ENCODE measurements at places on chromosomes 5 and 9. TPM values are rescaled to one million over a fixed set of nuclear protein-coding genes. Genes with fewer than 3 reads are reported as not detected.

CATSPER3 gene
- total RNA-seq, result 0.67 TPM

FCN1 gene
- not detected for total RNA-seq

DCANP1 gene
- not detected for total RNA-seq

PPIC gene
- 17.8 TPM for total RNA-seq

C9orf50 gene
- total RNA-seq, result not detected

ADAMTSL1 gene
- not detected for total RNA-seq

TTC16 gene
- not detected for total RNA-seq

BAAT gene
- total RNA-seq, result 0.43 TPM

ENHO gene
- total RNA-seq, result 1.9 TPM

ACOT12 gene
- not detected for total RNA-seq

SPOCK1 gene
- total RNA-seq, result 21.8 TPM

KIAA1191 gene
- total RNA-seq, result 68.3 TPM

PCDHGC4 gene
- total RNA-seq, result not detected

GNAQ gene
- total RNA-seq, result 8.5 TPM

INSL6 gene
- not detected for total RNA-seq

CDH10 gene
- 0.27 TPM for total RNA-seq

FAM78A gene
- total RNA-seq, result 0.22 TPM

CDKN2B-AS1 gene
- total RNA-seq, result not detected

PTGDS gene
- total RNA-seq, result 0.59 TPM
